Chondrocyte (in vitro differentiated cells): ENCODE measurements at places on chromosomes 1 and 21. TPM values are rescaled to one million over a fixed set of nuclear protein-coding genes. Genes with fewer than 3 reads are reported as not detected.

MAP1LC3C gene
- 0.38 to 0.65 TPM (median 0.46 TPM) in 3 replicates for total RNA-seq

S100A4 gene
- total RNA-seq: 331 to 404 TPM (median 388 TPM) in 3 replicates

SRRM1 gene
- total RNA-seq: 93.0 to 120 TPM (median 93.2 TPM) in 3 replicates

DNA sequence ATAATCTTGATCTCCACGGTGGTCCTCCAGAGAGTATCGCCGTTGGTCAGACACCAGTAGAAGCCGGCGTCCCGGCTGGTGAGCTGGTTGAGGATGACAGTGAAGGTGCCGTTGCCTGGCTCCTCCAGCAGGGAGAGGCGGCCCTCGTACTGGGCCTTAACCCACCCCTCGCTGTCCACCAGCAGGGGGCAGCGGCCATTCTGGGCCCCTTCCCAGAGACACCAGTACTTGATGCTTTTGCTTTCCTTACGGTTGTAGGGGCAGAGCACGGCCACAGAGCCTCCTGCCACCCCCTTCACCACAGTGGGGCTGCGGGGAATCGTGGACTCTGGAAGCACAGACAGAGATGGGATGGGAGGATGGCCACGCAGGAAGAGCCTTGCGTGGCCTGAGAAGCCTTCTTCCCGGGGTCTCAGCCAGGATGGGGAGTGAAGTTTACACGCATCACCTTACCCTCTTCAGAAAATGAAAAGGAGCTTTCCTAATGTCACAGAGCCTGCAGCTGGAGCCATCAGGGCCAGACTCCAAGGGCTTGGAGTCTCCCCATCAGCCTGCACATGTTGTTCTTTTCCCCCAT is 10.7 kb downstream of the PIGR start:
- DNase-seq: no peak
- no peaks in the 10 kb centered on the region for H3K4me1 ChIP-seq
- H3K27ac ChIP-seq: no peak overlapping the region
- H3K4me3 ChIP-seq: no peak overlapping the region
- no peaks in the 10 kb centered on the region for H3K36me3 ChIP-seq

- H3K4me3 ChIP-seq: no peak overlapping the region
- H3K36me3 ChIP-seq: no peaks in the 10 kb centered on the region
- H3K4me1 ChIP-seq: peaks cover 3% of the 10 kb centered on the region
- no peak for DNase-seq
- no peaks in the 10 kb centered on the region for H3K27me3 ChIP-seq
Observed at GRCh38 chr1:98429965-98430443, 231.5 kb upstream of the SNX7 start.

DNA sequence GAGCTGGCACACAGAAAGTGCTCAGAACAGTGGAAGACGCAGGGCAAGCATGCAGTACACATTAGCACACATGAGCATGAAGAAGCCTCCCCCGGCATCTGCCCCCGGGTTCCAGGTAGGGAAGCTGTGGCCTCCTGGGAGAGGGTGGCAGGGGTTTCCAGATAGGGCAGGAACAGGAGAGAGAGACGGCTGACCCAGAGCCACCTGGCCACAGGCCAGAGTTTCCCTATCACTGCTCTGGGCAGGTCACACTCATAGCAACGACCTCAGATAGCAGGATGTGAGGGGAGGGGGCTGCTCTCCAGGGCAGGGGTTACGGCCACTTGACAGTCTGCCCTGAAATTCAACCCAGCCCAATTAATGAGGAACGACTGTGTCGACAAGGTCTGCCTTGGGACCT is 36.6 kb downstream of the GLIS1 start:
- peaks cover 18% of the 10 kb centered on the region for H3K4me1 ChIP-seq
- H3K36me3 ChIP-seq: peaks cover 6% of the 10 kb centered on the region
- no peaks in the 10 kb centered on the region for H3K27me3 ChIP-seq
- no peak overlapping the region for H3K4me3 ChIP-seq

GRCh38 chr1:235724730-235725129 is 75.1 kb upstream of the GNG4 start:
- peaks cover 3% of the 10 kb centered on the region for H3K36me3 ChIP-seq
- H3K27me3 ChIP-seq: no peaks in the 10 kb centered on the region
- H3K27ac ChIP-seq: peak overlapping the region; percentile 71

GRCh38 chr1:225958041-225958440 is 17.0 kb upstream of the LEFTY2 start:
- H3K4me3 ChIP-seq: no peak overlapping the region
- H3K27me3 ChIP-seq: peaks cover 11% of the 10 kb centered on the region
- no peak overlapping the region for H3K27ac ChIP-seq
- H3K4me1 ChIP-seq: no peaks in the 10 kb centered on the region
